Ureter (tissue), 1 donor: ENCODE measurements at places on chromosomes 6 and 20. TPM values are rescaled to one million over a fixed set of nuclear protein-coding genes. Genes with fewer than 3 reads are reported as not detected.

TRMT11 gene
- total RNA-seq = 27.4 TPM

PNISR gene
- total RNA-seq = 133 TPM

BCAS1 gene
- total RNA-seq = 67.2 TPM

GPLD1 gene
- total RNA-seq = 6.2 TPM

RAD21L1 gene
- not detected for total RNA-seq

CALHM4 gene
- total RNA-seq = not detected

CTAGE9 gene
- not detected for total RNA-seq

HDGFL1 gene
- not detected for total RNA-seq

FNDC1 gene
- 0.26 TPM for total RNA-seq

POM121L2 gene
- total RNA-seq = not detected

BPIFB4 gene
- not detected for total RNA-seq

PTCRA gene
- 0.55 TPM for total RNA-seq

SLC35F1 gene
- total RNA-seq = 0.91 TPM

HLA-DQA2 gene
- total RNA-seq = 5.7 TPM

WFDC5 gene
- total RNA-seq = 0.78 TPM

CRIP3 gene
- 1.5 TPM for total RNA-seq

GRCh38 chr20:42957018-42957703 is 232.5 kb downstream of the PTPRT start:
- no peak for DNase-seq

GRCh38 chr20:32382102-32382950 is 24.2 kb downstream of the ASXL1 start:
- no peak for DNase-seq

DNA sequence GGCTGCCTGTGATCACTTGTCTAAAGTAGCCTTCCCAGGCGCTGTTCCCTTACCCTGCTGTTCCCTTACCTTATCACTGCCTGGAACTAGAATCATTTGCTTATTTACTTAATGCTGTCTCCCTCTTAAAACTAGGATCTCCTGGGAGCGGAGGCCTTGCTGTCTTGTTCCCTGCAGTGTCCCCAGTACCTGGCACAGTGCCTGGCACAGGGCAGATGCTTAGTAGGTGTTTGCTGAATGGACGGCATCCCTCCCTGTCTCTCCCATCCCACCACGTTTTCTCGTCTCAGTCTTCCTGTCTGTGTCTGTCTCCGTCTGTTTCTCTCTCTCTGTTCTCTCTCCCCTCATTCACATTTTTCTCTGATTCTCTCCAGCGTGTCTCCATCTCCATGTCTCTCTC is 99.9 kb upstream of the MYL9 start:
- no peak for DNase-seq

GRCh38 chr20:43543138-43543537 is 15.7 kb upstream of the SGK2 start:
- no peak for DNase-seq

DNA sequence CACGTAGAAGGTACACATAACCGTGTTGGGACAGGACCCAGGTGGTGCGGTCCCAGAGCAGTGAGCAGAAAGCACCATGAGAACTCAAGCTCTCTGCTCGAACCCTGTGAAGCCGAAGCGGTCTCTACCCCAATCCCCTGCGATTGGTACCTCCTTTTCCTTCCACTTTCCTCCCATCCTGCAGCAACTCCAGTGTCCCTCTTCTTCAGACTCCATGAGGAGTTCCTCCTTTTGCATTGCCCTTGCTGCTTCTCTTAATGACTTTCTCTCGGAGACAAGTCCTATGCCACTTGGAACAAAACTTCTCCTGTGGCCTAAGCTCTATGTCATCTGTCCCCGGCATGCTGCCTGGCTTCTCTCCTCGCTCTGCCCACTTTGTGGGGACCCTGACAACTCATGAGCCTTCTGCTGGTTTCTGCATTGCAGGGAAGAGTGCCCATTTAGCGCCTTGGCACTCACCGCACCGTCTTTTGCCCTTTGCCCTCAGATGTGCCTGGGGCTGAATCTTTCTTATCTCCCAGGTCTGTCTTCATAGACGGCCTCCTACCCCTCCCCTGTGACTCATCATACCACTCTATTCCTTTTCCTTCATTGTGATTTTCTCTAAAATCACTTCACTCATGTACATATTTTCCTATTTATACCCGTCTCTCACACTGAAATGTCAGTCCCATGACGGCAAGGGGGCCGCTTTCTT is 9.2 kb upstream of the ZNF831 start:
- no peak for DNase-seq

GRCh38 chr20:20070871-20071726 is 18.8 kb downstream of the CFAP61 start:
- DNase-seq = no peak

DNA sequence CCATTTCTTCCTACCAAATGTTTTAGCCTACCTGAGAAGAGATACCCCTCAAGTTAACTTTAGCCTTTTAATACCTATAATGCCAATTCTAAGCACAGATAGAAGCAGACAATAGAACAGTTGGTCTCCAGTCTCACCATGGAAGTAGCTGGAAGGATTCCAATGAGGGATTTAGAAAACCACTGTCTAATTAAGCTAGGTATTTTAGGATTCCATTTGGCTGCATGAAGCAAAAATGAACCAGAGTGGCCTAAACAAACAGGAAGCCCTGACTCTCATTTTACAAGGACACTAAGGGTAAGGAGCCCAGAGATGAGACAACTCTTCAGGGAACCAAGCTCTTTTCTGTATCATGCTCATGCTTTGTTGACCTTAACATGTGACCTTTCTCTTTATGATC is 199.2 kb downstream of the ALDH8A1 start:
- DNase-seq = no peak

GRCh38 chr6:9439621-9440330 is 975.1 kb downstream of the TFAP2A start:
- no peak for DNase-seq

DNA sequence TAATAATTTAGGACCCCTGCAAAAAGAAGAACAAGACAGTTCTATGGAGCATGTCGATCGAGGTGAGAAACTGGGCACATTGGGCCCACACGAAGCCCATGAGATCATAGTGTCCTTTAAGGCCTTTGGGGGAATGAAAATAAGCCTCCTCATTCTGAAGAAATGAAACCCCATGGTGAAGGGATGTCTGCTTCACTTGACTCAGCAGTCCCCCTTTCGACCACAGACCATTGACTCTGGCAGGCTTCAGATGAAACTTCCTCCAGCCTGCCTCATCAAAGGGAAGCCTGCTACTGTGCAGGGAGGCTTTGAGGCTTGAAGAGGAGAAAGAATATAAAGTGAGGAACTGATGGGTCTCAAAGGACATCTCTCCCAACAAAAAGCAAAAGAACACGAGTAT is 144.2 kb upstream of the FBXL4 start:
- no peak for DNase-seq

- DNase-seq = no peak
Observed at GRCh38 chr6:46690911-46691451, 3.3 kb downstream of the TDRD6 start.

- no peak for DNase-seq
Observed at GRCh38 chr6:5501837-5502236, 240.5 kb downstream of the FARS2 start.

DNA sequence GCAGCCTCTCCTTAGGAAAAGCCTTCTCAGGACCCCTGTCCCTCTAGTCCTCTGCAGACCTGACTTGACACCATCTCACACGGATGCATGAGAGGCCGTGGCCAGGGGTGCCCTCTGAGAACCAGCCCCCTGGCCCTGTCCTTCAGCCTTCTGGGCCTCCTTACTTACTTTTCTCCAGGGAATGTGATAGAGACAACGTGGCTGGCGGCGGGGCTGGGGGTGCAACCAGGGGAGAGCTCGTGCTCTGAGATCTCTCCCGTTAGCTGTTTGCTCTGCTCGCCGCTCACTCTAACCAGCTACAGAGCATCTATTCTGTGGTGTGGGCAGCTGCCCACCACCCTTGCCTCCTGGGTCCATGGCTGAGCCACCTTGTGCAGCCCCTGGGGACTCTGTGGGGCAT is 14.7 kb downstream of the GPR31 start:
- no peak for DNase-seq

DNA sequence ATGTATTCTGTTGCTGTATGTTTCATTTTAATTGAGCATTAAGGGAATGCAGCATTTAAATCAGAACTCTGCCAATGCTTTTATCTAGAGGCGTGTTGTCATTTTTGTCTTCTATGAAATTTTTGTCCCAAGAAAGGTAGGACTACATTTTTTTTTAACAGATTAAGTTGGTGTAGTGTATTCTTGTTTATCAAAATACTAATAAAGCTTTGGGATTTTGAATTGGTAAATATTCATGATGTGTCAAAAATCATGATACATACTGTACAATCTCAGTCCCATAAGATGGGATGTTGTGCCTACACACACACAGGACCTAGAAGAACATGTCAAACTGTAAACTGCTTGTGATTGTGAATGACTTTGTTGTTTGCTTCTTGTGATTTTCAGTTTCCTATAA is 11.2 kb upstream of the HMGN4 start:
- no peak for DNase-seq

- DNase-seq = no peak
Observed at GRCh38 chr20:48154040-48154765, 368.9 kb upstream of the SULF2 start.

DNA sequence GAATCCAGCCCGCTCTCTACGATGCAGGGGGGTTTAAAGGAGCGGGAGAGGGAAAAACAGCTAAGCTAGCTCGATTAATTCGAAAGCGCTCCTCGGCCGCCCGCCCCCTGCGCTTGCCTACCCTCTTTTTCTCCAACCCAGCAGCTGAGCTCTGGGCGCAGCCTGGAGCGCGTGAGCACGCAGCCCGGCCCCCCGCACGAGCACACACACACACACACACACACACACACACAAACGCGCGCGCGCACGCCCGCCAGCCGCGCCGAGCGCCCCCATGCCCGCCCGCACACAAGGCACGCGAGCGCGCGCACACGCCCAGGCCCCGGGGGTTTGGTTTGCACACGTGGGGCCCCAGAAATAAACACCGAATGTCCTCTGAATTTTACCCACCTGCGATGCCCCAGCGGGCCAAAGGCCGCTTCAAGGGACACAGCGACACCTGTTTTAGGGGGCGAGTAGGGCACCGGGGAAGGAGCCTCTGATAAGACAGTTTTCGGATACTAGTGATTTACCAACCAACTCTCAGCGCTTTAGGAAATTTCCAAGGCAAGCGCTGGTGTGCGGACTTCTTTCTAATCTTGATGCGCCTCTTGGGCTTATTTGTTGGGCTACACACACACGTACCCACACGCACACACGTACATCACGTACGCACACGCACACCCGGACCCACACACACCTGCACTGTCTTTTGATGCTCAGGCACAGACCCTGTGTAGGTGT is 802 bp upstream of the NRN1 start:
- no peak for DNase-seq

GRCh38 chr20:4244700-4245485 is 229.5 kb upstream of the RNF24 start:
- DNase-seq = peak; percentile 67

DNA sequence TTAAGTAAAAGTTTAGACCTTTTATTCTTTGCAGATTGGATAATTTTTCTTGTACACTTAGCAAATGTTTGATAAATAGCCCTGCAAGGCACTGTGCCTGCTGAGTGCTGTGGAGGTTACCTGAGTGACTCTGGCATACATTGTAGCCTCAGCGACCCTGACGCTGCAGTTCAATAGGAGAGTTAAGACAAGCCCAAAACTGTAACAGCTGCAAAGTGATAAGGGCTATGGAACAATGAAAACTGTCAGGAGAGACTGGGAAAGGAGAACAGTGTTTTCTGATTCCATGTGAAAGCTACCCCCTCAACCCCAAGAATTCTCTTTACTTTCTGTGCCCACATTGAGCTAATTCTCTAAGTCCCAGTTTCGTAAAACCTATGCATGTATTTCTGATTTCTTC is 22.2 kb downstream of the HIVEP1 start:
- DNase-seq = no peak

GRCh38 chr6:89301586-89302194 is 13.4 kb downstream of the GABRR2 start:
- DNase-seq = no peak

GRCh38 chr20:50335105-50335504 is 144.5 kb downstream of the CEBPB start:
- DNase-seq = no peak

DNA sequence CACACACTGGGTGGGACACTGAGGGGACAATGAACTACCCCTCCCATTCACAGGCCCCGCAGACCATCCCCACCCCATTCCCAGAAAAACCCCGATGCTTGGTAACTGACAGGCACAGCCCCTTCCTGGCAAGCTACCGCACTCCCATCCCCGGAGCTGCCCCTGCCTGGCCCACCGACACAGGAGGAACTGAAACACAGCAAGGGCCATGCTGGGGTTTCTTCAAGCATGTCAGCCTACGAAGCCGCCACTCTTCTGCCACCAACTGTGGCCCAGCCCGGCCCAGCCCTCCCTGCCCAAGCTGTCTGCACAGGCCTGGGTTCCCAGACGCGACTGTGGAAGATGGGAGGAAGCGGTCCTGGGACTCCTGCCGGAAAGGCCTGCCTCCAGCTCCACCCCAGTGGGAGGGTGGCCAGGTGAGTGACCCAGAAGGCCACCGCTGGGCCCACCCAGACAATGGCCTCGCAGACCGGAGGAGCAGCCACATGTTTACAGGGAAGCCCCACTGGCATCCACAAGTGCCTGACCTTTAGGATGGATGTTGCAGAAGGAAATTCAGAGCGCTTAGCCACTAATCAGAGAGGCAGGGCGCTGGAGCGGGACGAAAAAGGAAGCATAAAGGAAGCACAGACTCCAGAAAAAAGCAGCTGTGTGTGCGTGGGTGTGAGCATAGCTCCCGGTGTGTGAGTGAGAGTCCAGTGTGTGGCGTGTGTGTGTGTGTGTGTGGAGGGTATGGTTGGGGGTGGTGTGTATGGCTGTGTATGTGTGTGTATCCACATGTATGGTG is 91.6 kb downstream of the PRND start:
- no peak for DNase-seq

DNA sequence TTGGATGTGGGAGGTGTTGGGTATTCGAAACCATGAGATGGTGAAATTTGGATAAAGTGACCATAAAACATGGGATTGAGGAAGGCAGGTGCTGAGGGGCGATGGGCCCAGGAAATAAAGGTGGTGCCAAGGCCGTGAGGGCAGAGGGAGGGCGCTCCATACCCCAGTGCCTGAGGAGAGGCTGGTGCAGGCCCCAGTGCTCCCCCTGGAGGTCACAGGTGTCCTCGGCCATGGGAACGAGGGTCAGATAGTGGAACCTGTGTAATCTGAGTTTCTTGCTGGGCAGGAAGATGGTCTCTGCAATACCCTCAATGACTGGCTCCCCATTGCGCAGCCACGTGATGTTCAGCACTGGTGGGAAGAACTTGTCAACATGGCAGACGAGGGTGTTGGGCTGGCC is 16.2 kb downstream of the HLA-DPB1 start:
- DNase-seq = no peak

DNA sequence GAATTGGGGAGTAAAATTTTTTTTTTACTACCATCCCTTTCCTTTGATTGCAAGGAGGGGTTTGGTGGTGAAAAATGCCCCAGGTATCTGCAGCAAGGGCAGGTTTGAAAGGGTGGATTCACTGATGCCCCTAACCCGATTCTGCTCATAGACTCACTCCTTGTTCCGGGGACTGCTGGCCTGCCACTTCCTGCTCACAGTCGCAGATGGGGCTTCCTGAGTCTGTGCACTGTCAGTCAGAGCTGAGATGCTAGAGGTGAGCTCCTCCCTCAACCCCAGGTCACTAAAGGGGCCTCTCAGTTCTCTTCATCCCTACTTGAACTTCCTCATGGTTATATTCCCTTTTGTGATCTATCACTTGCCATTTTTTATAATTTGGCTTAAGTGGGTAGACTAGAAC is 357.9 kb downstream of the FARS2 start:
- no peak for DNase-seq

- DNase-seq = no peak
Observed at GRCh38 chr6:52389264-52389625, 27.3 kb downstream of the PAQR8 start.

- no peak for DNase-seq
Observed at GRCh38 chr20:33576432-33577125, 85.5 kb upstream of the C20orf144 start.

- DNase-seq = no peak
Observed at GRCh38 chr20:41426086-41426830, 59.6 kb upstream of the EMILIN3 start.
